AG04449 (cell line): ENCODE measurements at places on chromosomes 6 and 20.

DNA sequence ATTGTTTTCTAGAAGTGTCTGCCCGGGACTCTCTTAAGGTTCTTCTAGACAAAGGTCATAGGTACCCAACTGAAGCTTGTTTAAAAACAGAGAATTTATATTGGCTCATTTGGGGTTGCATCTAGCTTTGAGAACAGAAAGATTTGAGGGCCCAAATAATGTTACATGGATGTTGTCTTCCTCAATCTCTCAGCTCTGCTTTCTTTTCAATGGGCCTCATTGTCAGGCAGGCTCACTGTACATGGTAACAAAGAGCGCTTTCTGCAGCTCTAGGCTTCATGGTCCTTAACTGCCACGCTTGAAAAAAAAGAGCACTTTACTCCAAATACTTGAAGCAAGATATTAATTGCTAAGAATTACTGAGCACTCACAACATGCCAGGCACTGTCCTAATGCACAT is 22.2 kb downstream of the NHLRC1 start:
- DNase-seq: no peak

- no peak for DNase-seq
These were observed 360.1 kb downstream of the SAMD5 start for GRCh38 chr6:147868427-147869190.

- DNase-seq: no peak
These were observed 260.5 kb downstream of the SAMD5 start for GRCh38 chr6:147768969-147769368.

DNA sequence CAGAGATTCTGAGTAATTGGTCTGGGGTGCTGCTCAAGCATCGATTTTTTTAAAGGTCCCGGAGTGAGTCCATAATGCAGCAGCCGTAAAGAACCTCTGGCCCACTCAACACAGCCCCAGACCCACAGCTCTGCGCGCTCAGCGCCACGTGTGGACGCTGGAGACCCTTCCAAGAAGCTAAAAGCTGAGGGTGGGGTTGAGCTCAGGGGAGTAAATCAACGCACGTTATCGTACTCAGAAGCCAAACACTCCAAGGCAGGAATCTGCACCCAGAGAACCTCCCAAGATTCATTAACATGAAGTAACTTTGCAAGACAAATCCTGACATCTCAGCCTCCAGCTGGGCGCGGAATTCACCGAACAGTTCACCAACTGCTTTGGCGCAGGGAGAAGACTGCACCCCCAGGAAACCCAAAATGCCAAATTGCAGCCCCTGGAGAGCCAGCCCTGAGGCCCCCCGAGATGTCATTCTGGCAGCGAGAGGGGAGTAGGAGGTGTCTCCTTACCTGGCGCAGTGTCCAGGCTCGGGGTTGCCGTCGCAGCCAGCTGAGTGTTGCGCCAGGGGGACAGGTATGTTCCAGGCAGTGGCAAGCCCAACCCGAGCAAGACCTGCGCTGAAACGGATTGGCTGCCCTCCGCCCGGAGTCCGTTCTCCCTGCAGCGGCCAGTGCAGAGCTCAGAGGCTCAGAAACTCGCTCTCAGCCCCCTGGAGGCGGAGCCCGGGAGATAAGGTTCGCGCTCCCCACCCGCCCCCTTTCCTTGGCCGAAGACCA is at the start of gene COL21A1:
Gene COL21A1 (minus strand): TSS at position 700 of the 773 bp plus-strand sequence. CDS start 64,962 bp downstream, outside the sequence.
- DNase-seq: no peak

DNA sequence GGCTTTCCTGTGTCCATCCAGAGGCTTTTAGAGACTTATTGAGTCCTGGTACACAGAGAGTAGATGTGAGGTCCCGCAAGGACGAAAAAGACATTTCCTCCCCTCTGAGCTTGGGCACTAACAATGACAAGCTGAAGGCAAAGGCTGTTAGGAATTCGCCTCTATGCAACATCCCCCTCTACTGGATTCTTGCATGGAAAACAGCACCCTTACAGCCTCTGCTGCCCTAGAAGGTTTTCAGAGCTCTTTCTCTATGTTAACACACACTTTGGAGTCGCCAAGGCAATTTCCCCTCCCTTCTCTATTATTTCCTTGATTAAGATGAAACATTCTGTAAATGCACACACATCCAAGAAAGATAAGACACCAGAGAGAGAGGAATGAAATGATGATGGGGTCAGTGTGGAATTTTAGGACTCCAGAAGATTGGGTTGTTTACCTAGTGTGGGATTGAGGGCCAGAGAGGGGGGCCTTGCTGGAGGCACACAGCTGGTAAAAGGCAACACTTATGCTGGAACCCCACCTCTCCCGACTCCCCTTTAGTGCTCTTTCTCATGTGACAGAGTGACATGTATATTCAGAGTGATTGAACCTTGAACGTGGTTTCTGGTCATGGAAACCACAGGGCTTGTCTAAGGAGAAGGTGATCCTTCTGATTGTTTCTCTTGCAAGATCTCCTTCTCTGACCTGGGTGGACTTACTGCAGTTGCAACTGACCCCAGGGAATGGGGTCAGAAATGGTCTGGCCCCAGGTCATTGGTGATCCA is 300.7 kb downstream of the CLIC5 start:
- peak; percentile 68 for DNase-seq

DNA sequence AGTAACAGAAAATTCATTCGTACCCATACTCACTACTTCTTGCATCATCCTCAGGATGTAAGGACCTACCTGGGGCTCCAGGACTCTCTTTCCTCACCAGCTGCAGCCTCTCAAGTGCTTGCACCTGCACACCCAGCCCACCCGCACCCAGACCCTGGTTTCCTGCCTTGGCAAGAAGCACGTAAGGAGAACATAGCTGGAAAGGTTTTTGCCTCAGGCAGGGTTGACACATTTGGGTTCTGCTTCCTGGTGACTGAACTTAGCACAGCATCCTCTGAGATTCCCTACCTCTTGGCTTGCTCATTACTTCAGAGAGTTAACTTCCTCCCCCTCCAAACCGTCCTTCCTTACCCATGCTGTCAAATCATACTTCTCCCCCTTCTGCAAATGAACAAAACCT is 556.9 kb downstream of the CD83 start:
- DNase-seq: no peak

DNA sequence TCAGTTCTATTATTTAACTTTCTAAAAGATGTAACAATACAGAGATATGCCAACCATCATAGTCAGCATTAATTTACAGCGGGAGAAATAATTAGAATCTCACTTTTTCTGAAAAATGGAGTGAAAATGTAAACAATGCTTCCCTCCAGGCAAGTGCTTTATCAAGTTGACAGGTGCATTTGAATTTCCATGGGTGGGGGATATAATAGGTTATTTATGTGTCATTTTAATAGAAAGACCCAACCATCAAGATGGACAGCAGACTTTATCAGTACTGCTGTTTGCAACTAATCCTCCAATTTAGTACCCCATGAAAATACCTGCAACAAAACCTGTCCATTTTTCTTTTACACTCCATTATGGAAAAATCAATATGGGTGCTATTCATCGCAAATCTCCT is 780.1 kb downstream of the TFAP2A start:
- no peak for DNase-seq

- no peak for DNase-seq
These were observed 67.7 kb upstream of the ZFP64 start for GRCh38 chr20:52259295-52259694.

- DNase-seq: no peak
These were observed 87.4 kb downstream of the DNAH8 start for GRCh38 chr6:38802497-38802896.

- no peak for DNase-seq
These were observed 33.8 kb downstream of the DLGAP4 start for GRCh38 chr20:36339646-36340592.

DNA sequence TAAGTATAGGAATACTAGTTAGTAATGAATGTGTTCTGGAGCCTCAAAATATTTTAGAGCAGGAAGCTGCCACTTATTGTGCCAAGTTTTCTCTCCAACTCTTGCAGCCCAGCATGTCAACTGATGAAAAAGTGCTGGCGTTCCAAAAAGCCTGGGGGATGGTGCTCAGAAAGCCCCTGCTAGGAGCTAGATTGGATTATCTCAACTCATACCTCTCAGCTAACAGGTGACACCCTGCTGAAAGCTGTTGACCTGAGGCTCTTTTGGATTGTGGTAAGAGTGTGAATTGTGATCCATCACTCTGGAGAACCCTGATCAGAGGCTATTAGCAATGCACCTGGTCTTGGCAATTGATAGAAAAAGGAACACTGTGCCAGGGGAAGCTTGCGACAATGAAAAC is 580.4 kb downstream of the EYS start:
- no peak for DNase-seq

- DNase-seq: no peak
These were observed 4.2 kb upstream of the RNF182 start for GRCh38 chr6:13920552-13920951.

GRCh38 chr20:57388953-57389694 is 2.1 kb upstream of the RBM38 start:
- no peak for DNase-seq

DNA sequence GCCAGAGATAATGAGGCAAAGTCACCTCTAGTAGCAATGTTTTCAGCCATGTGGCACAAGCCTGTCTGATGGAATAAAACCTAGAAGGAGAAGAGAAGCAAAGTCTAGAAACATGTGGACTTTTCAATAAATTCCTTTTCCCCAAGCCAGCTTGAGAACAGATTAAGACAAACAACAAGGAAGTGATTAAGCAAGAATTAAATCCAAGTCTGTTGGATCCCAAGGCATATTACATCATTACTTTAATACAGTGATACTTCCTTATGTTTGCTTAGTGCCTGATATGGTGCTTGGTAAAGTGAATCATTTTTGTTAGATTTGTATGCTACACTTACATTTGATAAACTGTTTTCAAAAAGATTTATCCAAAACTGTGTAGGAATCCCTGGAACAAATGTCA is 260.3 kb upstream of the FAM83B start:
- DNase-seq: no peak

DNA sequence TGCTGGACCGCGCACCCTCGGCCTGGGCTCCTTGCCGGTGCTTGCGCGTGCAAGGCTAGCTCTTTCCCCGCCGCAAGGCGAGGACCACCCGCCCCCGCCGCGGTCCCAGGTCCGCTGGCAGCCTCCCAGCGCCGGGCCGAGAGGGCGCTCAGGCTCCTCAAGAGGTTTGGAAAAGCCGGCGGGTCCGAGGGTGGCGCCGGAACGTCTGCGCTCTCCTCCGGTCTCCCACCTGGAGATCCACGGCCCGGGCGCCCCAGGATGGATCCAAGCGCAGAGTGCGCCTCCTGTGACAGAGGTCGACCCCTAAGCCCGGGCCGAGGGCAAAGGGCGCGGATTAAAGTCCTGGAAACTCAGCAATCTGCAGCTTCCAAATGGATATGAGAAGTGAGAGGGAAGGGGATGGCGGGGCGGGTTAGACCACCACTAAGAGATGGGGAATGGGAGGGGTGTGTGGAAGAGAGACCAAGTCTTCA is 575 bp upstream of the MICAL1 start:
- DNase-seq: no peak

DNA sequence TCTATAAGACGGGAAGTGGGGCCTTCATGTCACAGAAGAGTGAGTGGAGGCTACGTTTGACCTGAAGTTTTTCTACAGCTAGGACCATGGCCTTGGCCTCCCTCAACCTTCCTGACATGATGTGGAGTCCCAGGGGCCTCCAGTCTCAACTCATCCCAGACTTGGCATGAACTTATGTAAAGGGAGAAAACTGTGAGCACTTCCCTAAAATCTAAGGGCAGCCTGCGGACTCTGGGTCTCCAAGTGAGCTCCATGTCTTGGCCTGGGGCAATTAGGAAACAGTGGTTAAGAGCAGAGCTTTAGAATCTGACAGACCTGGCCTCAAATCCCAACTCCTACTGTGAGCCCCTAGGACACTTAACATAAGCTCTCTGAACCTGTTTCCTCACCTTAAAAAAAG is 182.5 kb downstream of the ZNF217 start:
- DNase-seq: no peak

GRCh38 chr6:107057679-107058078 is 29.7 kb downstream of the MTRES1 start:
- no peak for DNase-seq

GRCh38 chr6:154252678-154253077 is 103.9 kb downstream of the IPCEF1 start:
- no peak for DNase-seq

- DNase-seq: no peak
These were observed 12.1 kb downstream of the PRPH2 start for GRCh38 chr6:42710316-42710715.

DNA sequence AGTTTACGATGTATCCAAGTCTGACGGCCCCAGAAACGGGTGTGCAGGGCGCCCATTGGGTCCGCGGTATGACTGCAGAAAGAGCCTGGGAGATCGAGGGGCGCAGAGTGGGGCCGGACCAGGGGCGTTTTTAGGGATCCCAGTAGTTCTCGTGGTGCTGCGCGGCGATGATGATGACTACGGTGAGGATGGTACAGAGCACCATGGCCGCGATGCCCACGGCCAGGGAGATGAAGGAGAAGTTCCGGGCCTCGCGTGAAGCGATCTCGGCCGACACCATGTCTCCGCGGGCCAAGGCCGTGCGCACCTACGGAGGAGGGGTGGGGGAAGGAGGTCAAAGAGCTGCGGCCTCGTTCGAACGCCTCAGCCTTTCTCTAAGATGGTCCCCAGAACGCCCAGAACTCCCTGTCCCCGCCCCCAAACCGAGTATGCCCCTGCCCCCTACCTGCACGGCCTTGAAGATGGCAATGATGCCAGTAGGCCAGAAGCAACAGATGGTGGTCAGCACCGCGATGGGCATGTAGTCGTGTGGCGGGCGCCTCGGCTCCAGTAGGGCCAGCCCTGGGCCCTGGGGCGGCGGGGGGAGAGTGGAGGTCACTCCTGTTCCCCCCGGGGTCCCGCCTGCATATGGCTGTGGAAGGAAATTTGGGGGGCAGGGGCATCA is 2.5 kb downstream of the PRRT1 start:
- no peak for DNase-seq
